Chondrocyte (in vitro differentiated cells): ENCODE measurements at places on chromosomes 5 and 9. TPM values are rescaled to one million over a fixed set of nuclear protein-coding genes. Genes with fewer than 3 reads are reported as not detected.

- no peak overlapping the region for H3K27ac ChIP-seq
- no peak for DNase-seq
- H3K27me3 ChIP-seq, result no peaks in the 10 kb centered on the region
- no peaks in the 10 kb centered on the region for H3K36me3 ChIP-seq
- no peak overlapping the region for H3K4me3 ChIP-seq
Observed at GRCh38 chr5:165057145-165057544, 1551.7 kb downstream of the MAT2B start.

DNA sequence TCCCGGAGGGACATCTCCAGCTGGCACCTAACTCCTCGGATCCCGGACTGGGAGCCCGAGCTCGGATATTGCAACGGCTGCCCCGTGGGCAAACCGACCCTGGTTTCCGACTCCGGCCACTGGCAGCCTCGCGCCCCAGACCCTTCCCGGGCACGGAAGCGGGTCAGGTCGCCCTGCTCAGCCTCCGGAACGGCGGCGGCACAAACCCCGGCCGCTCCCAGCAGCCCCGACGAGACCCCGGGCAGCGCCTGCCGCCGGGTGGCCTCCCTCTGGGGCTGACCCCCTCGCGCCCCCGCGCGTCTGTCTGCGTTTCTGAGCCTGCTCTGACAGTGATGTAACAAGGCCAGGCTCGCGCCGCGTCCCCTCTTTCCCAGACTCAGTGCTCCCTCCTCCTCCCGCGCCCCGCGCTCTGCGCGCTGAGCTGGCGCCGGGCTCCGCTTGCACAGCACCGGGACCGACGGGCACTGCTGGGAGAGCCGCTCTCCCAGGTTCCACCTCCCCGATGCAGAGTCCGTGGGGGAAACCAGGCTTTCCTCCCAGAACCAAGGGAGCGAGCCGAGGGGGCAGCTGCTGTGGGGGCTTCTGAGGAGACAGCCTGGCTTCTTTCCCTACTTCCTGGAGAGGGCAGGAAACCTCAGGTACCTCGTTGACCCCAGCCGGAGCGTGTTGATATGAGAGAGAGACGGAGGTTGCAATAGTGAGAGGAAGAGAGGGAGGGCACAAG, at the start of gene TMEM215:
Gene TMEM215, plus strand, starts transcription at position 373 of the 724 bp plus-strand sequence. CDS start 644 bp downstream, outside the sequence.
- no peak within 1 kb of the TSS for H3K4me3 ChIP-seq
- DNase-seq, result peak; percentile 83
- no peak within 1 kb of the TSS for H3K27ac ChIP-seq

DNA sequence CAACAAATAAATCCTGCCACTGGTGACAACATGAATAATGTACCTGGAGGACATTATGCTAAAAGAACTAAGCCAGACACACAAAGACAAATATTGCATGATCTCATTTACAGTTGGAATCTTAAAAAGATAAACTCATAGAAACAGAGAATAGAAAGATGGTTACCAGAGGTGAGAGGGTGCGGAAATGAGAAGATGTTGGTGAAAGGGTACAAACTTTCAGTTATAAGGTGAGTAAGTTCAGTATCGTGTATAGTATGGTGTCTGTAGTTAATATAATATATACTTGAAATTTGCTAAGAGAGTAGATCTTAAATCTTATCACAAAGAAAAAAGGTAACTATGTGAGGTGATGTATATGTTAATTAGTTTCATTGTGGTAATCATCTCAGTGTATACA, 63.3 kb downstream of the PRRC1 start:
- H3K27me3 ChIP-seq, result no peaks in the 10 kb centered on the region
- no peak overlapping the region for H3K4me3 ChIP-seq
- no peak for DNase-seq
- no peak overlapping the region for H3K27ac ChIP-seq
- no peaks in the 10 kb centered on the region for H3K36me3 ChIP-seq
- H3K4me1 ChIP-seq, result peaks cover 18% of the 10 kb centered on the region

GRCh38 chr9:35937227-35937626, 20.7 kb downstream of the OR2S2 start:
- H3K4me1 ChIP-seq, result peaks cover 74% of the 10 kb centered on the region
- no peak overlapping the region for H3K4me3 ChIP-seq
- H3K36me3 ChIP-seq, result no peaks in the 10 kb centered on the region
- no peak for DNase-seq

DNA sequence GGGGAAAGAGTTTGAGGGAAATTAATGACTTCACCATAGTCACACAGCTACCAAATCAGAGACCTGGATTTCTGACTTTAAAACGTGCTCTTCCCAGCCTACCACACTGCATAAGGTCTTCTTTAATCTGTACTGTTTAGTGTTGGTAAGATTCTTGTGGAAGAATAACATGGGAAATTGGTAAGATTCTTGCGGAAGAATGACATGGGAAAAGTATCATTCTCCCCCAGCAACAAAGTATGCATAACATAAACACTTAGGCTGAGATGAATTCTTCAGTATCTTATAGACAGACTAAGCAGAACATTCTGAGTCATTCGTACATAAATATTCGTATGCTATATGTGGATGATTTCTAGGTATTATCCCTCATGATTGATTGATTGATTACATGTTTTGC, 170.4 kb downstream of the FOCAD start:
- no peak for DNase-seq
- H3K36me3 ChIP-seq, result peaks cover 15% of the 10 kb centered on the region
- peaks cover 38% of the 10 kb centered on the region for H3K4me1 ChIP-seq
- no peaks in the 10 kb centered on the region for H3K27me3 ChIP-seq
- H3K4me3 ChIP-seq, result peak overlapping the region; percentile 5
- H3K27ac ChIP-seq, result peak overlapping the region; percentile 81

DNA sequence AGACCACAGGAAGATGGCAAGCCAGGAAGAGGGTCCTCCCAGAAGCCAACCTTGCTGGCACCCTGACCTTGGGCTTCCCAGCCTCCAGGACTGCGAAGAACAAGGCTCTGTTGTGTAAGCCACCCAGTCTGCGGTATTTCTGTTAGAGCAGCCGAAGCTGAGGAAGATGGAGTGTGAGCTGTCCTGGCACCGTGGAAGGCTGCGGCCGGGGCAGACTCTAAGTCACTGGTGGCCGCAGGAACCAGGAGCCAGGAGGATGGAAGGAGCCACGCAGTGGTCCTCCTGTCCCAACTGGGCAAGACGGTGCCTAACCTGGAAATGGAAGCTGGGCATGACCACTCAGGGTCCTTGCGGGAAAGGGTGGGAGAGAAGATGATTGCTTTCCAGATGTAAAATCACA, 89.1 kb downstream of the ZNF354C start:
- no peak overlapping the region for H3K27ac ChIP-seq
- no peaks in the 10 kb centered on the region for H3K27me3 ChIP-seq
- H3K4me1 ChIP-seq, result no peaks in the 10 kb centered on the region
- H3K36me3 ChIP-seq, result peaks cover 1% of the 10 kb centered on the region
- DNase-seq, result peak; percentile 50

DNA sequence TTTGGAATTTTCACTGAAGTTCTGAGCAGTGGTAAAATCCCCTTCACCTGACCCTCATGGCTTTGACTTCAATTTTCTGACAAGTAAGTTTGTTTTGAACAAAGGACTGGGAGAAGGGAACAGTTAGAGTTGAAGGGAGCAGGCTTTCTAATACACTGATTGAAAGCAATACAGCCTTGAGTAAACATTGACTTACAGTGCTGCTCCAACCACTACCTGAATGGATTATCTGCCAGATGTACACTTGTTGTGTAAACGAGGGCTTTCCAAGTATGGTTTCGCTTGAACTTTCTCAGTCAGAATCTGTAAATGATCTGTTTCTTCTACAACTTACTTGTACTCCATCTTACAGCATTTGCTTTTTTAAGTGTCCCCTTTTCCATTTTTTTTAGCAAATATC, 1414.9 kb upstream of the NUDT12 start:
- DNase-seq, result no peak
- H3K27ac ChIP-seq, result no peak overlapping the region
- peaks cover 3% of the 10 kb centered on the region for H3K36me3 ChIP-seq
- H3K4me3 ChIP-seq, result no peak overlapping the region
- no peaks in the 10 kb centered on the region for H3K4me1 ChIP-seq

DNA sequence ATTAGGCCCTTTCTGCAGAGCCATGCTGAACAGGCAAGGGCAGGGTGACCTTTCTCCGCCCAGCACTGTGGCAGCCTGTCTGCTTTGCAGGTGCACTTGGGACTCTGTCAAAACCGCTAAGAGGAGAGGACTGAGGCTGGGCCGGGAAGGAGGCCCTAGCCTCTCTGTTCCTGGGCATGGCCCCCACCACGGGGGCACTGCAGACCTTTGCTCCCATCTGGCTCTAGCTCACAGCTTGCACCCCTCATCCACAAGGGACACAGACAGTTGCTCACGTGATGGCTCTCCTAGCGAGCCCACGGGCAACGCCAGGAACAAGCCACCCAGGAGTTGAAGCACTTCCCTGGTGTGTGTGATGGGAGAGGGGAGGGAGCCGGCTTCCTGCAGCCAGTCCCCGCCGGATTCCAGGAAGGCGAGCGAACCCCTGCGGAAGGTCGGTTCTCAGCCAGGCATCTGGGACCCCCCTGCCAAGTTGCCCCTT, 43.0 kb upstream of the FCN1 start:
- H3K36me3 ChIP-seq, result no peaks in the 10 kb centered on the region
- no peak overlapping the region for H3K4me3 ChIP-seq
- no peaks in the 10 kb centered on the region for H3K4me1 ChIP-seq

DUSP1 gene
- 91.5 to 171 TPM (median 150 TPM) in 3 replicates for total RNA-seq
